ENCODE measurements at places on chromosomes 13 and 19. TPM values are rescaled to one million over a fixed set of nuclear protein-coding genes. Genes with fewer than 3 reads are reported as not detected.

Gene RXFP2
- total RNA-seq, result not detected

Gene ZNF331
- 13.7 TPM for total RNA-seq

Gene SERPINE3
- total RNA-seq, result not detected

Gene FUT6
- total RNA-seq, result not detected

Gene PBX4
- total RNA-seq, result 1.6 TPM

Gene POLRMT
- 29.3 TPM for total RNA-seq

Gene FCGBP
- 1.2 TPM for total RNA-seq

Gene NTF4
- not detected for total RNA-seq
